ENCODE measurements at places on chromosomes 3 and 15. TPM values are rescaled to one million over a fixed set of nuclear protein-coding genes. Genes with fewer than 3 reads are reported as not detected.

Gene GAP43
- not detected for total RNA-seq

Gene TMCO5A
- 0.35 TPM for total RNA-seq

Gene AP4E1
- 5.7 TPM for total RNA-seq

Gene CGNL1
- total RNA-seq, result 0.50 TPM

Gene P2RY14
- total RNA-seq, result not detected

Gene ROPN1
- total RNA-seq, result not detected

Gene CYP8B1
- total RNA-seq, result not detected

Gene HHLA2
- total RNA-seq, result not detected

Gene ANKUB1
- not detected for total RNA-seq

Gene CADPS
- not detected for total RNA-seq

Gene ST8SIA2
- not detected for total RNA-seq

Gene GABRB3
- 4.9 TPM for total RNA-seq

Gene VWA5B2
- 0.76 TPM for total RNA-seq

Gene CCR8
- total RNA-seq, result not detected

Gene SERINC4
- total RNA-seq, result 0.46 TPM

Gene CD276
- 91.1 TPM for total RNA-seq

Gene ISLR
- total RNA-seq, result not detected

Gene TRIM42
- not detected for total RNA-seq

Gene UBA7
- 48.6 TPM for total RNA-seq

Gene NANOGP8
- total RNA-seq, result not detected

Gene MME
- 2.1 TPM for total RNA-seq

Gene OXTR
- total RNA-seq, result 3.4 TPM

Gene NR2E3
- total RNA-seq, result 2.1 TPM

Gene ZNF80
- total RNA-seq, result not detected

Gene LYSMD2
- 11.1 TPM for total RNA-seq

Gene HYAL1
- 1.3 TPM for total RNA-seq

Gene ITIH3
- total RNA-seq, result not detected

Gene CEP19
- 3.4 TPM for total RNA-seq

Gene CFAP44
- total RNA-seq, result 9.1 TPM

Gene NRROS
- 2.2 TPM for total RNA-seq

Gene DNAJC19
- total RNA-seq, result 86.9 TPM

Gene ADAMTS9
- 4.5 TPM for total RNA-seq

Gene UBE2E2
- total RNA-seq, result 48.7 TPM

Gene NDN
- not detected for total RNA-seq

Gene AMOTL2
- 147 TPM for total RNA-seq

Gene GPR160
- 11.1 TPM for total RNA-seq

Gene GALNT15
- not detected for total RNA-seq

Gene INSYN1
- not detected for total RNA-seq

Gene TRPM1
- not detected for total RNA-seq

Gene INO80
- 18.8 TPM for total RNA-seq

Gene TIMP4
- 19.0 TPM for total RNA-seq

Gene CHRFAM7A
- not detected for total RNA-seq

Gene SOX14
- not detected for total RNA-seq

Gene LDHAL6B
- total RNA-seq, result not detected

Gene CHRM5
- total RNA-seq, result not detected

Gene PTH1R
- not detected for total RNA-seq

Gene BCHE
- not detected for total RNA-seq

Gene CPN2
- not detected for total RNA-seq

Gene RLBP1
- not detected for total RNA-seq

Gene CYP11A1
- 7.1 TPM for total RNA-seq

Gene HGD
- total RNA-seq, result 0.65 TPM

Gene SLC28A1
- total RNA-seq, result 0.70 TPM
